ENCODE measurements at places on chromosomes 7 and 10.
A peak's percentile ranks its signal among the peaks of the same experiment; 100 is the strongest.

DNA sequence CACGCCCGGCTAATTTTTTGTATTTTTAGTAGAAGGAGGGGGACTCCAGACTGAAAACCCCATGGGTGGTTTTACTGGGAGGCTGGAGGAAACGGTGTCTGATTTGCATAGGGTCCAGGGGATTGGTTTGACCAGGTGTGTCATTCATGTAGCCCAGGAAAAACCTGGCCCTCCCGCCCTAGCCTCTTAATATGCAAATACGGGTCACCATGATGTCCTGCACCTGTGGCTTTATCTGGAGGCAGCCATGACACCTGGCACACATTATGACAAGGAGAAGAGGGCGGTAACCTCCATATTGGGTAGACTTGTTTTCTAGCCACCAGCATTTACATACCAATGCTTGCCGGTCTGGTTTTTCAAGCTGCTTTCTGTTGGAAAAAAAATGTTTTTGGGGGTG, 68.0 kb downstream of the TRIL start:
- DNase-seq, result peak; percentile 27

GRCh38 chr10:48251525-48252353, 22.8 kb downstream of the FRMPD2 start:
- DNase-seq, result no peak

DNA sequence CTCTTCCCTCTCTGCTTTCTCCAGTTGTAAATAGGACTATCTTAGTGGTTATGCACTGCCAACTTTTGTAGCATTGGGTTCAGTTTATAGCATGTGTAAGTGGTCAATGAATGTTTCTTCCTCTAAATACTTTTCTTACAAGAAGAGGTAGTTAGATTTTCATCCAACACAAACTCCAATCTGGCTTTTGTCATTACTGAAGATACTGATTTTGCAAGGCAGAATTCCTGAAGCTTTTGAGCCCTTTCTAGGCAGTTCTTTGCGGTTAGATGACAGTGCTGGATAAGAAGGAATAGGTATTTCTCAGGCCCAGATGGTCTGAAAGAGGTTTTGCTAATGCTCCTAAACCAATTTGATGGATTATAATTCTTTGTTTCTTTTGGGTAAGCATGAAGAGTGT, 60.5 kb downstream of the BICC1 start:
- no peak for DNase-seq

- peak; percentile 33 for DNase-seq
Measured at GRCh38 chr10:70893227-70894006, 5.1 kb upstream of the PCBD1 start.

DNA sequence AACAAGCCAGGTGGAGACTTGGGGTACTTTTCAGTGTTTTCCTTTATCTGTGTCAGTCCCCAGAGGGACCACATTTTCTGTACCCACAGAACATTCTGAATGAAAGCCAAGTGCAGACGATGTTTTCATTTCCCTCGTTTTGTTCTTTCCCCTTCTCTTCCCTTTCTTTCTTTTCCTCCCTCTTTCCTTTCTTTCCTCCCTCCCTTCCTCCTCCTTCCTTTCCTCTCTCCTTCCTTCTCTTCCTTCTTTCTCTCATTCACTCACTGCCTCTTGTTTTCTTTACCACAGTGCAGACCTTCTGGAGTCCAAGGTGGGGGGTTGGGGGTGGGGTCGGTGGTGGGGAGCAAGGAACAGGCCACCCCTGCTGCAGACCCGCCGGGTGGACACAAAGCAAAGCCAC, 141.4 kb upstream of the MKI67 start:
- DNase-seq, result no peak

DNA sequence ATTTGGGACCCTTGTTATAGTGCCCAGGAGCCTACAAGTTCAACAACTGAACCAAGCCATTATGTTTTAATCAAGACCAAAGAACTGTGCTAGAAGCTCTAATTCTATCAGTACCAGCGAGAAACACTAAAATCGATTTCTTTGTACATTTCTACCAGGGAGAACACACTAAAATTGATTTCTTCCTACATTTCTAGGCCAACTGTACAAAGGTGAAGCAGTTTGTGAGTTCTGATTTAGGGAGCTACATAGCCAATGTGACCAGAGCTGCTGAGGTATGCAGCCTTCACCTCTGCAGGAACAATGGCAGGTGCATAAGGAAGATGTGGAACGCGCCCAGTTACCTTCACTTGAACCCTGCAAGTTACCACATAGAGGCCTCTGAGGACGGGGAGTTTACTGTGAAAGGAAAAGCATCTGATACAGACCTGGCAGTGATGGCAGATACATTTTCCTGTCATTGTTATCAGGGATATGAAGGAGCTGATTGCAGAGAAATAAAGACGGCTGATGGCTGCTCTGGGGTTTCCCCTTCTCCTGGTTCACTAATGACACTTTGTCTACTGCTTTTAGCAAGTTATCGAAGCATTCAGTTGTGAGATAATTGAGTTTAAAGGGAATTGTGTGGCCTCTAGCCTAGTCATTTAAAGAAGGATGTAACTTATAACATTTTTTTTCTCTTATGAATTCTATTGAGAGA, 31.7 kb downstream of the HYAL4 start:
- no peak for DNase-seq

DNA sequence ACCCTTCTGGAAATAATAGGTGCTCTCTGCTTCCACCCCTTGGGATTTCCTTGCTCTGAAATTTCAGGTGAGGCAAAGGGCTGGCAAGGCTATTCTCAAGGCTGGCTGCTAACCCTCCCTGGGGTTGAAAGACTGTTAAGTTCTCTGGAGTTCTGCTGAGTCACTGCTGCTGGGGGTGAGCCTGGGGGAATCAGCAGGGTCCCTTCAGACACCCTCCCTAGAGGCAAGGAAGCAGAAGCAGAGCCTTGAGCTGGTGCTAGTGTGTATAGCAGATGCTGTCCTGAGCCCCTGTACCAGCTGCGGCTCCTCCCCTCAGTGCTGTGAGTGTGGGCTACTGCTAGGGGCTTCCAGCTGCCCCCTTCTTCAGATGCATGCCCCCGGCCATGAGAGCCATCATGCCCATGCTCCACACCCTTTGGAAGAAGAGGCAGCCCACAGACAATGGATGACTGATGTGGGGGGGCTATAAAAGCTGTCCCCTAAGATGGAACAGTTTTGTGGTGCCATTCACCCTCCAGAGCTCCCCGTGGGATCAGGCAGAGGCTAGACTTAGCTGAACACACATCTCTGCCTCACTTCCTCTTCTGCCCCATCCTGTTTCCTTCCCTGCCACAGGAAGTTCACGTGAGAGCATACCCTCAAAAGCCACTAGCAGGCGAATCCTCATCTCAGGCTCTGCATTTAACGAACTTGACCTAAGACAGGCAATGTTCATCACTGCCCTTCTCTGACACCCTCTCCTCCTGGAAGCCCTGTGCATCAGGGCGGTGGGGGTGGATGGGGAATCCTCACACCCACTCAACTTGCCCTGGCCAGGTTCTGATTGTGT, 91.8 kb downstream of the SH3PXD2A start:
- DNase-seq, result no peak

GRCh38 chr7:129224251-129225205, at the start of gene AHCYL2:
Gene AHCYL2, plus strand, starts transcription at chr7:129225030.
- DNase-seq, result peak; percentile 98

DNA sequence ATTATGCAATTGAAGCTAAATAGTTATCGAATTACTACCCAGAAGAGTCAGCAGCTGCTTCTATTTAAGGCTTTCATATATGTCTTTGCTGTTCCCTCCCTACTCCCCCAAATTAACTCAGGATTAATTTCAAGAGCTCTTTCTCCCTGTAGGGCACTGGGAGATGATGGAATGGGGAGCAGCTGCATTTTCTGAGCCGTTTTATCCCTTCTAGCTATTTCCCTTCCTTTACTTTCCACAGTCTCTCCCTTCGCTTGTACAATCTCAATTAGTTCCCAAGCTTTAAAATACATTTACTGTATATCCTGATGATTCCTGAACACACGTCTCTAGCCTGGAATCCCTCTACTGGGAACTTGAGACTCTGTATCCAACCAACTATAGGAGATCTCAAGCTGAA, 19.8 kb upstream of the TSPAN12 start:
- no peak for DNase-seq

DNA sequence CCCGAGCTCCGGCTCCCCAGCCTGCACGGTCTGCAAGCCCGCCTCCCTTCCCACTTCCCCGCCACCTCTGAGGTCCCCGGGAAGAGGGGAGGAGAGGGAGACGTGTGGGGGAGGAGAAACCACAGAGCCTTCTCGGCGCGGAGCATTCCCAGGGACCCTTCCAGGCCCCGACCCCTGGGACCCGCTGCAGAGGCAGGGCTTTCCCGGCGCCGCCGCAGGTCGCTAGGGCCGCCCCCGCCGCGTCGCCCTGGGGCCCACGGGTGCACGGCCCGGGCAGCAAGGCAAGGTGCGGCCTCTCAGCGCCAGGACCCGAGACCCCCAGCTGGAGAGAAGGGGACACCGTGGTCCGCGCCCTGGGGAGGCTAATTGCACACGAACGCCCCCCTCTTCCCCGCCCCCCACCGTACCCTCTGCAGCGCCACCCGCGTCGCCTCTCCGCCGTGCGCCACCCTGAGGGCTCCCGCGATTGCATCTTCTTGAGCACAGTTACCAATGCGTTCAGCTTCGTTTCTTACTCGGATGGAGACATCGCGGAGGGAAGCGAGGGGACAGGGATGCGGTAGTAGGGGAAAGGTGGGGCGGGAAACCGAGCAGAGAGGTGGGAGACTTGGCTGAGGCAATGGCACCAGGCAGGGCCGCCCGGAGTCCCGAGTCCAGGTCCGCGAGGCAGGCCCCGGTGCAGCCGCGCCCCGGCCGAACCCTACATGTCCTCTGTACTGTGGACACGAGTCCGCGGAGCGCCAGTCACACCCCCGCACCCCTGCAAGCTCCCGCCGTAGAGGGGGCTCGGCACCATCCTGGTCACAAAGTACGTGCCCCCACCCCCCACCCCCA, 28.9 kb downstream of the SKIDA1 start:
- peak; percentile 84 for DNase-seq

- DNase-seq, result peak; percentile 97
Measured at GRCh38 chr10:13348216-13349017, at the start of gene SEPHS1. Gene SEPHS1, minus strand, starts transcription at chr10:13348293. Its CDS starts 3,343 bp downstream, at chr10:13344950.

DNA sequence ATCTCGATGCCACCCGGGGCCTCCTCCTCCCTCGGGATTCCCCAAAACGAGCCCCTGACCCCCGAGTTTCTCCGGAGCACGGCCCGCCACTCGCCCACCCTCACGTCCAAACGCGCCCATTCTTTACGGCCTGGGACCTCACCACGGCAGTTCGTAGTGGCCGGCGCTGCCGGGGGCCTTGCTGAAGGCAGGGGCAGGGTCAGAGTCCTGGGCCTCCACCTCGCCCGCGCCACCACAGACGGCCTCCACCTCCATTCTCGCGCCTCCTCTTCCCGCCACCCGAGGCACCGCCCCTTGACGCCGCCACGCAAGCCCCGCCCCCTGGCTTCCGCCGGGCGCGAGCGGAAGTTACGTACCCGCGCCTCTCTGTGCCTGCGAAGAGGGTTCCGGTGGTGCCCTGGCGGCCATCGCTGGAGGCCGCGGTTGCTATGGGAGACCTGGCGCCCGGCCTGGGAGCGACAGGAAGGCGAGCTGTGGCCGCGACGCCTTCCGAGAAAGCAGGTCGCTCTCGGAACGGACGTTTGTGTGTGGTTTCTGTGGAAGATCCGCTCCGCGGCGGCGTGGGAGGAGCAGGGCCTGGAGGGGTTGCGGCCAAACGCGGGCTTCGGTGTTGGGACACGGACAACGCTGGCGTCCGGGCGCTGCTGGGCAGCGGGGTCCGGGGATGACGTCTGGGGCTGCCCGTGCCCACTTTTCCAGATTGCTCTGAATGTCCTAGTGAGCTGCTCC, at the start of gene RFC2:
RFC2 (minus strand) TSS at position 271 of the 729 bp plus-strand sequence; CDS start at position 255, 16 bp downstream.
- DNase-seq, result peak; percentile 99

- DNase-seq, result no peak
Measured at GRCh38 chr10:81911328-81911727, 36.3 kb downstream of the NRG3 start.

DNA sequence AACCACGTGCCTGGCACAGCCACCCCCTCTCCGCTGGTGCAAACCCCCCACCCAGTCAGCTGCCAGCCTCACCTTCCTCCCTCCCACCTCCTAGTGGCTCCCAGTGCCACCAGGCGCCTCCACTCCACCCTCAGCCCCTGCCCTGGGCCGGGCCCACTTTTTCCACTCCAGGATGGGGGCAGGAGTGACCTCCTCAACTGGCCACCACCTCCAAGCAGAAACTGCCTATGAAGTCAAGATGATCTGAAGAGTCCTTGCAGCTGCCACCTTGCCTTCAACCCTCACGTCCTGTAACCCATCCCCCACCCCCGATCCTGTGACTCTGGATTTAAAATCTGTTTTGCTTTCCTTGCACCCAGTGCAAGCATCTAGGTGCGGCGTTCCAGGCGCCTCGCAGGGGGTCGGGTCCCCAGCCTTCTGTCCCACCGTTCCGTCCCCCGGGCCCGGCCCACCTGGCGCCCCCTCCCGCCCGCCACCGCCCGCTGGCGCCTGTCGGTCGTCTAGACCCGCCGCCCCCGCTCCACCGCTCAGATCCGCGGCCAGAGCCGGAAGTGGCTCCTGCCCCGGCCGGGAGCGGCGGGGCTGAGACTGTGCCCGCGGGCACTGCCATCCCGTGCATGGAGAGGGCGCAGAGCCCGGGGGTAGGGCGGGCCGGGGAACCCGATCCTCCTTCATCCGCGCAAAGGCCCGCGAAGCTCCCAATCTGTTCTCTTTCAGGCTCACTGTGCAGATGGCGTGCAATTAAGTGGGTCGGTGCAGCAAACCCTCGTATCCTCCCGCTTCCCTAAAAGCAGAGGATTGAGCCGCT, 51.2 kb upstream of the GTF2I start:
- peak; percentile 91 for DNase-seq

DNA sequence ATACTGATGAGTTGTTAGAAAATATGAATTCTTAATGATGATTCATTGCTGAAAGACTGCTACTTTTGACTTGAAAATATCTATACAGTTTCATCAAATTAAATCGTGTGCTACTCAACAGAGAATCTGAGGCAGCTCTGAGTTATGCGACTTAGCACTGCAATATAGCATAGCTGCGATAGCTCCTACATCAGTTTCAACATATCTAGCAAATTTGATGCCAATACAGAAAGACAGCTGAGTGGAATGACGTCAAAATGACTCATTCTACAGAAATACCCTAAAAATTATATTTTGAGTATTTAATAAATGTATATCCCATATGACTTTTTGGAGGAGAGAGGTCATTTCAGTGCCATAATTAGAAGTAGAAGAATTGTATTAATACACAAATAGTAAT, 1.1 kb upstream of the TARP start:
- no peak for DNase-seq

DNA sequence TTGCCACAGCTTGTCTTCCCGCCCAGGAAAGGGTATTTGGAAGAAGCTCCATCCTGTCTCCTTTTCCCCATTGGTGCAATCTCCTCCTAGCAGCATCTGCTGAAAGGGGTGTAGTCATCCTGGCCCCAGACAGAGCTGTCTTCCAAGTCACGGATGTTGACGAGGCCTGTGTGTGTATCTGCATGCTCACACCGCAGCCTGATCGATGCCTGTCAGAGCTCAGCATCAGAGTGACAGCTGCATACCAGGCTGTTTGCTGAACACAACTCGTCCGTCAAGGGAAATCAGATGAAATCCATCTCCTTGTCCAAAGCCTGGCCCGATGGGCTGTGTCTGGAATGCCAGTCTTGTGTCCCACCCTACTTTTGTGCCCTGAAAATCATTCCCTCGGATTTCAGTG, 21.2 kb upstream of the LRRC4 start:
- no peak for DNase-seq
